Fibroblast of lung (primary cell): ENCODE measurements at places on chromosomes 7 and 10.
A peak's percentile ranks its signal among the peaks of the same experiment; 100 is the strongest.

GRCh38 chr10:132059760-132060508, 5.8 kb upstream of the JAKMIP3 start:
- no peaks in the 10 kb centered on the region for H3K36me3 ChIP-seq
- H3K27me3 ChIP-seq, result no peaks in the 10 kb centered on the region
- H3K27ac ChIP-seq, result no peak overlapping the region
- no peaks in the 10 kb centered on the region for H3K4me1 ChIP-seq

DNA sequence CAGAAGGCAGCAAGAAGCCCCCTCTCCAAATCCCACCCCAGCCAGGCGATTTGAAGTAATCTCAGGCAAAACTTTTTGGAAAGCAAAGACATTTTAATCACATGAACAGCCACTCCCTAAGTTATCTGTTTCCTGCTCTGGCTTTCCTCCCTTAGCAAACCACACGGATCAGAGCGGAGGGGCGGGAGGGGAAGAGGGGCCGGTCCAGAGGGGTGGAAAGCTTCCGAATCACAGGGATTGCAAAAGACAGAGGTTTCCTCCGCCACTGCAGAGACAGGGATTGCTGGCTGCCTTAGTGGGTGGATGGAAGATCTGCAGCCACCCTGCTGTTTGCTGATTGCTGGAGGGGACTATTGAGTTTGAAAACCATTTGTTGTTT, 41.2 kb downstream of the ZCCHC24 start:
- H3K4me3 ChIP-seq, result no peak overlapping the region
- H3K27me3 ChIP-seq, result no peaks in the 10 kb centered on the region
- DNase-seq, result peak; percentile 82
- H3K27ac ChIP-seq, result peak overlapping the region; percentile 65
- peaks cover 75% of the 10 kb centered on the region for H3K4me1 ChIP-seq

DNA sequence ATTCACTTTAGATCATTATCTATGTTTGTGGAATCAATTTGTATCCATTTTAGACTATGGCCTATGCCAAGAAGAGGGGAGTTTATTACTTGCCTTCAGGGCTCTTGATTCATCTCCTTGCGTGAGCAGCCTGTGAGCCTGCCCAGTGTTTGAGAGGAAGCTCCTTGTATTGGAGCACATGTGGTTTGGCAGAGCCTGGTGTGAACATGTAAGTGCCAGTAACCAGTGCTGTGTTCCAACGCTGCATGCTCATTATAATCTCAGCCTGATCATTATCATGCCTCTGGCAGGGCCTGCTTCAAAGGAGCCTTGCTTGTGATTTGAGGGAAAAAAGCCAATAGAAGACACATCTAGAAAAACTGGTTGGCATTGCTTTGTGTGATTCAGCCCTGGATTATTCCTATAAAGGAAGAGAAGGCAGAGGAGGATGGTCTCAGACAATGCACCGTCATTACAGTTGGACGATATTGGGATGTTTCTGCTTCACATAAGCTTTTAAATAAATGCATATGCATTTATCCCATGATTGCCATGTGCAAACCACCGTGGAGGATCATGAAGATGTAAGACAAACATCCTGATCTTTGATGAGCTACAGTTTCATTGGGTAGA, 203.4 kb upstream of the AHR start:
- H3K4me1 ChIP-seq, result no peaks in the 10 kb centered on the region
- no peaks in the 10 kb centered on the region for H3K36me3 ChIP-seq
- H3K27ac ChIP-seq, result no peak overlapping the region
- no peak for DNase-seq

DNA sequence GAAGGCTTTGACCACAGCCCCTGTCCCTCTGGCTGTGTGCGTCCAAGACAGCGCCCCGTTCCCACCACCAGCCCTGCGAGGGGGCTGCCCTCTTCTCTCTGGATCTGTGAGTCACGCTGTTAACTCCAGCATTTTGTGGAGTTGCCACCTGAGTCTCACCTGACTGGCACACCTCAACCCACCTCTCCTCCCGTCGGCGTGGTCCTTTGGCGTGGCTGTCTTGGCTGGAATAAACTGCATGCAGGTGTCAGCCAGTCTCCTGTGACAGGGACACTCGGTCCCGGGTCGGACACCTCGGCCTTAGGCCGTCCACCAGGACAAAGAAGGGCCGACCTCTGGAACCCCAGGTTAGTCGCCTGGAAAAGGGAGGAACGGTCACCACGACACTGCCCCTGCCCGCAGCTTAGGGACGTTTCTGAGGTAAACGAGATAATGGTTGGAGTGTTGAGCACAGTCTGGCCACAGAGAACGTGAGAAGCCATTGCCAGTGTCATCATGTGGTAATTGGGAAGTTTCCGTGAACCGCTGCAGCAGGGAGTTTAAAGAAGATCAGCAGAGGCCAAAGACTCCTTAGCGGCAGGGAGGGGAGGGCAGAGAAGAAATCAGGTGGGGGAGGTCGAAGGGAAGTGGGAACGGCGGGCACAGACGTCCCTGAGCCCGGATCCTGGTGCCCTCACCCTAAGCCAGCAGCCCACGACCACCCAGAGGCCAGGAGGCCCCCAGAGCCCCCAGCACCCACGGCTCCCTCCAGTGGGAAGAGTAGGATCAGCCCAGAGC, 73.6 kb upstream of the FAM20C start:
- no peaks in the 10 kb centered on the region for H3K27me3 ChIP-seq
- H3K27ac ChIP-seq, result no peak overlapping the region
- no peak for DNase-seq
- no peaks in the 10 kb centered on the region for H3K36me3 ChIP-seq
- peaks cover 3% of the 10 kb centered on the region for H3K4me1 ChIP-seq
- no peak overlapping the region for H3K4me3 ChIP-seq

DNA sequence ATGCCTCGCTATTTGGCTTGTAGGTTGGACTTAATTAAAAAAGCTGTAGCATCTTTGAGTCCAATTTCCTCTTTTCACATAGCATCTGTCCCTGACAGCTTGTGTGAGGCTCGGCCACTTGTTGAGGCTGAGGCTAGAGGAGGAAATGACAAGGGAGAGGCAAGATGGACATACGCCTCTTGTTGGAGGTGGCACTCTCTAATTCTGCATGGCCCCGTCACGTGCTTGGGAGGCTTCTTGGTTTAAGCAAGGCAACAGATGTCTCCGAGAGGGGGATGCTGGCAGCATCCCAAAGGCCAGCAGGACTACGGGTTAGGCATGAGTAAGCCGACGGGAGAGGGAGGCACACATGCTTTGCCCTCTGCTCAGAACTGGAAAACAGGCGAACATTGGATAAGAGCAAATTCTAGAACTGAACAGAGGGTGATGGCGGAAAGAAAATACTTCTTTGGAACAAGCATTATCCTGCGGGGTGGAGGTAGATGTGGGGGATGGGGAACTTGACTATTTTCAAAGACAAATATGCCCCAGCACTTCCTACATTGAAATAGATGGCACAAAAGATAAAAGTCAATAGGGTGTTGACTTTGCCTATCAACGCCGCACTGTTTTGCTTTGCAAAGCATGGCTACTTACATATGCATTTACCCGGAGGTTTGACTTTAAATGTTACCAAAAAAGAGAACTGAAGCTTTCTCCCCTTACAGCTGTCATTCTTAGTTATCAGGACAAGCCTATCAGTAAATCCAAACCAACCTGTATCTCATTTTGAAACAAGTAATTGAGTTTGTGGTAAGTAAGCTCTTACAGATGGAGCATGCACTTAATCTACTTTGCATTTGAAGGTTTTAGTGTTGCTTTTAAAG, 94.8 kb downstream of the CHN2 start:
- peak; percentile 73 for DNase-seq
- no peaks in the 10 kb centered on the region for H3K4me1 ChIP-seq
- H3K27me3 ChIP-seq, result no peaks in the 10 kb centered on the region
- H3K4me3 ChIP-seq, result no peak overlapping the region

DNA sequence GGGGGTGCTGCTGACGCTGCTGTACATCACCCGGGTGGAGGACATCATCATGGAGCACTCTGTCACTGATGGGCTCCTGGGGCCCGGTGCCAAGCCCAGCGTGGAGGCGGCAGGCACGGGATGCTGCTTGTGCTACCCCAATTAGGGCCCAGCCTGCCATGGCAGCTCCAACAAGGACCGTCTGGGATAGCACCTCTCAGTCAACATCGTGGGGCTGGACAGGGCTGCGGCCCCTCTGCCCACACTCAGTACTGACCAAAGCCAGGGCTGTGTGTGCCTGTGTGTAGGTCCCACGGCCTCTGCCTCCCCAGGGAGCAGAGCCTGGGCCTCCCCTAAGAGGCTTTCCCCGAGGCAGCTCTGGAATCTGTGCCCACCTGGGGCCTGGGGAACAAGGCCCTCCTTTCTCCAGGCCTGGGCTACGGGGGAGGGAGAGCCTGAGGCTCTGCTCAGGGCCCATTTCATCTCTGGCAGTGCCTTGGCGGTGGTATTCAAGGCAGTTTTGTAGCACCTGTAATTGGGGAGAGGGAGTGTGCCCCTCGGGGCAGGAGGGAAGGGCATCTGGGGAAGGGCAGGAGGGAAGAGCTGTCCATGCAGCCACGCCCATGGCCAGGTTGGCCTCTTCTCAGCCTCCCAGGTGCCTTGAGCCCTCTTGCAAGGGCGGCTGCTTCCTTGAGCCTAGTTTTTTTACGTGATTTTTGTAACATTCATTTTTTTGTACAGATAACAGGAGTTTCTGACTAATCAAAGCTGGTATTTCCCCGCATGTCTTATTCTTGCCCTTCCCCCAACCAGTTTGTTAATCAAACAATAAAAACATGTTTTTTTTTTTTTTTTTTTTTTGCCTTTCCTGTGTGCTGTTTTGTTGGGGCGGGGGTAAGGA, 55.8 kb downstream of the TSPAN15 start:
- peaks cover 9% of the 10 kb centered on the region for H3K27me3 ChIP-seq
- H3K4me1 ChIP-seq, result no peaks in the 10 kb centered on the region
- H3K36me3 ChIP-seq, result no peaks in the 10 kb centered on the region
- no peak overlapping the region for H3K27ac ChIP-seq
- DNase-seq, result no peak
